ENCODE measurements at places on chromosomes 6 and 20.

- no peak for DNase-seq
Measured at GRCh38 chr6:119036081-119036480, 42.4 kb downstream of the FAM184A start.

DNA sequence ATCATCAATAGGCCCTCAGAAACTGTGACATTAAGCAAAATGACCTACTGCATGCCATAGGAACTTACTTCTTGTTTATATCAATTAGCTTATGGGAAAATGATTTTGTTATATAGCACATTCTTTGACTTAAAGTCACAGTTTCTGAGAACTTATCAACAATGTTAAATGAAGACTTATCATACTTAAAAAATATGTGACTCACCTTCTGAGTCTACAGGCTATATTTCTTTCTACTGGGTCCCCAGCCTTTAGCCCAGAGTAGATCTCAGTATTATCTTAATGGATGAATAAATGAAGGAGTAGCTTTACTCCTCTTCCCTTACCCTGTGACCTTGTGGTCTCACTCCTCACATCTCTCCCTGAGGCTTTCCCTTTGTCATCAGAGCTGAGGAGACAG lies 180.2 kb downstream of the MAFB start:
- DNase-seq, result peak; percentile 71

DNA sequence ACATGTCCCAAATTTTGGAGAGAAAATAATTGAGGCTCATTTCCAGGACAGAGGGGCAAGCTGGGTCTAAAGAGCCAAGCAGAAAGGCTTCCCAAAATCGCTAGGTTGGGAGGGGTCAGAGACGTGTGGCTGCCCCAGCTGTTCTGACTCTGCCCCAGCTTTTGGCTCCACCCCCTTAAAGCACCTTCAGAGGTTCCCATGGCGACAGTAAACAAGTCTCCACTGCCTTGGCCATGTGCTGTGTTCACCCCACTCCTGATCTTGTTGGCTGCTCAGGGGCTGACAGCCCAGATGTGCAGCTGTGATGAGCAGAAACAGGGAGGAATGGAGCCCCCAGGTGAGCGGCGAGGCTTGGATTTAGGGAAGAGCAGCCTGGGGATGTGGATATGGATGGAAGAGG lies 72.8 kb upstream of the SPTLC3 start:
- DNase-seq, result no peak

DNA sequence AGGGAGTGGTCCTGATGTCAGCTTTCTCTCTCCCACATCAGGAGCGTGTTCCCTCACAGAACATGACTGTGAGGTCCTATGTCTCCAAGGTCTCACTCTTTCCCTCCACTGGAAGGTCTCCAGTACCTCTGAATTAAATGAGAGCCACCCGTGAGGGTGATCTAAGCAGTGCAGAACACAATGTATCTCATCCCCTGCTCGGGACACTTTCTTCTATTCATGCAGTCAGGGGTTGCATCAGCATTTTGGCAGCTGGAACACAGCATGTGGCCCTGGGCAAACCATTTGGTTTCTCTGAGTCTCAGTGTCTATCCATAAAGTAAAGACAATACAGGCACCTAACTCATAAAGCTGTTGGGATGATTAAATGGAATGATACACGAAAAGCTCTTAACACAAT lies 34.2 kb downstream of the MAFB start:
- no peak for DNase-seq

GRCh38 chr6:22372922-22373321 lies 76.1 kb upstream of the PRL start:
- DNase-seq, result no peak
